ENCODE measurements at places on chromosomes 13 and 19.

DNA sequence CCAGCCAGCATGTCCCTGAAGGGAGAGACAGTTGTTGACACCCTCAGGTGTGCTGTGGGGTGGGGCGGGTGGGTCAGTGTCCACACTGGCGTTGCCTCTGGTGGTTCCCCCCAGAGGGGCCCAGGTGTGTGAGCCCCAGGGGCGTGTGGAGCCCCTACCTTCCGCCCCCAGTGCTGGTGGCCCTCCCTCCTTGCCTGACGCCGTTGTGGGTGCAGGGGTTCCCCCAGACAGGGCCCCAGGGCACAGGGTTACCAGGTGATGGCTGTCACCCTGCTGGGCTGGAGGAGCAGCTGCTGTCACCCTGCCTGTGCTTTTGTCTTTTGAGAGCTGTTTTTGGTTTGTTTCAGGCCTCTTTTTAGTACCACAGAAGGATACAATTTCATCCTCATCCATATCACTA lies 27.2 kb downstream of the ATP4B start:
- DNase-seq = no peak

DNA sequence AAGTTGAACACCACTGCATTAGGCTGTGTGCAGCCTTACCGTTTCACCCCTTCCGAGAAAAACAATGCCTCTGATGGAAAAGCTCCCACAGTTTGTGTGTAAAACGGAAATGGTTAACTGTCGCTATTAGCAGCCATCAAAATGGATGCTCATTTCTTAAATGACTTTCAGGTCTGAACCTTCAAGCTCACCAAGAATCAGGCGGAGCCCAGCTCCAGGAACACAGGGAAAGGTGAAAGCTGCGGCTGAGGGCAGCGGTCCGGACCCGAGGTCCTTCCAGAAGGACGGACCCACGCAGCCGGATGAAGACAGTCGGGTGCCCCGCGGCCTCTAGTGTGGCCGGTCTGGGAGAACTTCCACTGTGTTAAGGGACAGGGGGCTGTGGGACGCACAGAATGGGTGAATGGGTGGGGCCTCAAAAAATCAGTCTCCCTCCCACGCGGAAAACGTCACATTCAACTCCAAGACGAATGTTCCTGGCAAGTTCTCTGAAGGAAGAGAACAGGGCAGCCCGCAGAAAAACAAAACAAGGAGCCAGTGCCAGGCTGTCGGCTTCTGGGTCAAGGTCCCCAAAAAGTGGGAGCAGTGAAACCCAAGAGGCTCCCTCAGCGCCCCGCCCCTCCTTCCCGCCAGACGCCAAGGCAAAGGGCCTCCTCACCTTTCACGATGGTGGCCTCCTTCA lies 4.9 kb downstream of the IRS2 start:
- no peak for DNase-seq

GRCh38 chr13:106814463-106814862 lies 246.5 kb upstream of the ARGLU1 start:
- no peak for DNase-seq

GRCh38 chr19:33905937-33906577 lies 109.4 kb downstream of the KCTD15 start:
- DNase-seq = no peak

- peak; percentile 66 for DNase-seq
Observed at GRCh38 chr19:9796113-9796773, 22.6 kb downstream of the FBXL12 start.

DNA sequence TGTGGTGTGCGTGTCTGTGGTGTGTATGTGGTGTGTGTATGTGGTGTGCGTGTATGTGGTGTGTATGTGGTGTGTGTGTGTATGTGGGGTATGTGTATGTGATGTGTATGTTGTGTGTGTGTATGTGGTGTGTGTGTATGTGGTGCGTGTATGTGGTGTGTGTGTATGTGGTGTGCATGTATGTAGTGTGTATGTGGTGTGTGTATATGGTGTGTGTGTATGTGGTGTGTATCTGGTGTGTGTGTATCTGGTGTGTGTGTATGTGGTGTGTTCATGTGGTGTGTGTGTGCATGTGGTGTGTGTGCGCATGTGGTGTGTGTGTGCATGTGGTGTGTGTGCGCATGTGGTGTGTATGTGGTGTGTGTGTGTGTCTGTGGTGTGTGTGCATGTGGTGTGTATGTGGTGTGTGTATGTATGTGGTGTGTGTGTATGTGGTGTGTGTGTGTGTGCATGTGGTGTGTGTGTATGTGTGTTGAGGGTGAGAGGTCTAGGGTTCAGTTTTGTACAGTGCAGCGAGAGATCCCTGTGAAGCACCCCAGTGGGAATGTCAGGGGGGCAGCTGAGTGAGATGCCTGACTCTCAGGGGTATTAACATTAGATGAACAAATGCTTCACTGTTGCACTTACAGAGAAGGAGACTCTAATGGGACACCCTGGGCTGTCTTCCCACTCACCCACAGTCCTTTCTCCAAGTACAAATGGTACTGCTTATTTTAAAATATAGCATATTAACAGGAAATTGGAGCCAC lies 61.3 kb upstream of the MEDAG start:
- no peak for DNase-seq

- no peak for DNase-seq
Observed at GRCh38 chr13:33535061-33535460, 249.5 kb upstream of the STARD13 start.

DNA sequence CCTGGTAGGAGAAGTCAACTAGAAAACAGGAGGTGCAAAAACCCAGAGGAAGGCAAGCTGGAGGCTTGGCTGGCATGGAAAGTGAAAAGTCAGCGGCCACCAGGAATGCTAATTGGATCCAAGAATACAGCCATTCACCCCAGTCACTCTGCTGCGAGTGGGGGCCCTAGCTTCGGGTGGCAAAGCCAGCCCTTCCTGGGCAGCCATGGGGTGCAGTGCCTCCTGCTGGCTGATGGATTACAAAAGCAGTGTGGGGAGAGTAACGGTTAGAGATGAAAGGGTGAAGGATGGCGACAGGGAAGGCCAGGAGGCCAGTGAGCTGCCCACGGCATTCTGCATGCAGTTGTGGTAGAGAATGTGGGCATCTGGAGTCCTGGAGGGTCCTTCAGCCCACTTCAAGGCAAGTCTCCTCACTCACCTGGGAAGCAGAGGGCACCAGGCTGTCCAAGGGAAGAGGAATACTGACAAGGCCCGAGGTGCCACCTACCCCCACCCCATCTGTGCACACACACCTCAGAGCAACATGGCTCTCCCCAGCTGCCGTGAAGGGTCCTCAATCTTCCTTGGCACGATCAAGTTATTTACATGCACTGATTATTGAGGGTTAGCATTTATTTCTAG lies 20.3 kb upstream of the EPHX3 start:
- DNase-seq = no peak

- DNase-seq = no peak
Observed at GRCh38 chr13:57558051-57558467, 73.5 kb upstream of the PCDH17 start.

DNA sequence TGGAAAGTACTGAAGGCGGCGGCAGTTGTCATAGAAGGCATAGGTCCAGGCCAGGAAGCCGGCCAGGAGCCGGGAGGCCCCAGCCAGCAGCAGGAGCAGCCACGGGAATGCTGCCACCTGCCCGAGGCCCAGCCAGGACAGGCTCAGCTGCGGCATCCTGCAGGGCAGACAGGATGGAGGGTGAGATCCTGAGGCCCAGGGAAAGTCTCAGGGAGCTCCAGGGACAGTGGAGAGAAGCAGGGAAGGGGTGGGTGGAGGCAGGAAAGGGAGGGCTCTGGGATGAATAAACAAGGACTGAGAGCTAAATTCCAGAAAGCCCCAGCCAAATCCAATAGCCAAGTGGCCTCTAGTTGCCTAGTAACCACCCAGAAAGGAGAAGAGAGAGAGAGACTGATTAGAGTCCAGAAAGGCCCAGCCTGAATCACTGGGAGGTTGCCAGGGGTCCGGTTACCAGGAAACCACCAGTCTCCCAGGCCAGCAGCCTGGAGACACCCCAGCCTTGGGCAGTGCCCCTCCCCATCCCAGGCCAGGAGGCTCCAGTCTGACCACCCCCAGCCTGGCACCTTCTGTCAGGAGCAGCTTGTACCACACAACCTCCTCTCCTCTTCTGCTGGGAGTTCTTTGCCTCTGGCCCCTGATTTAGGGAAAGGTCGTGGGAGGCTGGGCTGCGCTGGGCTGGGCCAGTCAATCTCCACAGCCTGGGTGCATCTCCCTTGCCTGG lies 7.5 kb upstream of the OR10H5 start:
- no peak for DNase-seq

GRCh38 chr13:90696656-90697055 lies 650.8 kb upstream of the MIR17HG start:
- DNase-seq = no peak

DNA sequence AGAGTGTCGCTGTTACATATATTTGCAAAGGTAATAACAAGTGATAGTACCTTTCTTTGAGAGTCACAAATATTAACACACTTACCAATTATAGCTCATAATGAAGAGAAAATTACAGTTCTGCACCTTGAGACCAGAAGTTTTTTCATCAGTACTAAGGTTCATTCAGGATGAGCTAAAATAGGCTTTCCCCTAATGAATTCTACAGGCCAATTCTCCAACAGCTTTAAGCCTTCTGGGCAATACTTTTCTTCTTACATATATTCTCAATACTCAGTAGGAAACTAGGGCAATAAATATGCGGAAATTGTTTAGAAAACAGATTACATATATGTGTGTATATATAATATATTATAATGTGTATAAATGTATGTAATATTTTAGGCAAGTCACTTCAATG lies 2672.8 kb upstream of the PCDH20 start:
- DNase-seq = no peak

- DNase-seq = no peak
Observed at GRCh38 chr13:107157271-107157670, 589.3 kb upstream of the ARGLU1 start.

DNA sequence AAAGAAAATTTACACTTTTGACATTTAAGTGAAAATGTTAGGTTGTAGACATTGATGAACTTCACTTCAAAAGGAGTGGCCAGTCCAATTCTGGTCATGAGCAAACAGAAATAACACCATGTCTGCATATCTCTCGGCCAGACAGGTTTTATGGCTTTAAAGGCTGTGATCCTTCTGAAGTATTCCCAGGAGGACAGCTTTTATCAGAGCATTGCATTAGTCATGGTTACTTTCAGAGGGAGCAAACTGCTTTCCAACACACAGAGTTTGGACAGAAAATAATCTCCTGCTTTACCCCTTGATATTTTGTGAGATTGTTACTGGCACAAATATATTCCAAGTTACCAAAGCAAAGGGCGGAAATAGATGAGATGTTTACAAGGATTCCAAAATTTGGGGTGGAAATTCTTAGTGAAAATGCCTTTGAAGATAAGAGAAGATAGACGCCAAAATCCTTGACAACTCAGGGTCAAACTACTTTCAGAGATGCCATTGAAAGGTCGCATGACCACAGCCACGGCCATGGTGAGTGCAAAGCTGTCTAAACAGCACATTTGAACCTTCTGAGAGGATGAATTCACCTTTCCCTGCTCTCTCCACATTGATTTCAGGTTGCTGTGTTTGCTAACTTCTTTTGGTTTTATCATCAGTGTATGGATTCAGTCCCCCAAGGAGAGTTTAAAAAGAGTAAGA lies 584.5 kb upstream of the SGCG start:
- DNase-seq = no peak

GRCh38 chr13:40193286-40194223 lies 472.9 kb downstream of the FOXO1 start:
- no peak for DNase-seq

DNA sequence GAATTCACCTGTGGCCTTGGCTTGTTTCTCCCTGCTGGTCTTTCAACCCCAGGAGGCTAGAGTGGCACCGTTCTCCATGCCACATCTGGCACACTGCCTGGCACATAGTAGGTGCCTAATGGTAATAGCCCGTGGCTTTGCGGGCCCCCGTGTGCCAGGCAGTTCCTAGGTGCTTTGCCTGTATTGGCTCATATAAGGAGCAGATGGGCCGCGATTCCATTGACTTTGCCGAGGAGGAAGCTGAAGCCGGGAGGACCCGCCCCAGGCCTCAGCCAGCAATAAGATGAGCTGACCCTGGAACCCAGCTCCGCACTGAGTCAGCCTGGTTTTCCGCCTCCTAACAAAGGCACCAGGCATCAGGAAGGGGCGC lies 807 bp downstream of the PGLYRP1 start:
- DNase-seq = no peak

- no peak for DNase-seq
Observed at GRCh38 chr19:812049-812746, 9.6 kb downstream of the PLPPR3 start.

DNA sequence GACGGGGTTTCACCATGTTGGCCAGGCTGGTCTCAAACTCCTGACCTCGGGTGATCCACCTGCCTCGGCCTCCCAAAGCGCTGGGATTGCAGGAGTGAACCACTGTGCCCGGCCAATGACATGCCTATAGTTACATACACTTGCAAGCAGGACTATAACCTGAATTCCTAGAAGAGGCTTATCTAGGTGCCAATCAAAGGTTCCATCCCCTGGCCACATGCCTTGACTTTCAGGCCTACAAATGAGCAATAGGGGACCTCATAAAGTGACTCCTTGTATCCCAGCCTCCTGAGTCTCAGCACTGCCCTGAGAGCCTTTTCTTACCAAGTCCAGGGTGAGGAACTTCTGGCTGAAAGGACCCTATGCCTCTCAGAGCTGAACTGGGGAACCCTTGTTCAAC lies 3.9 kb upstream of the LSM4 start:
- DNase-seq = no peak

GRCh38 chr13:76937281-76937820 lies 11.0 kb upstream of the ACOD1 start:
- DNase-seq = no peak

DNA sequence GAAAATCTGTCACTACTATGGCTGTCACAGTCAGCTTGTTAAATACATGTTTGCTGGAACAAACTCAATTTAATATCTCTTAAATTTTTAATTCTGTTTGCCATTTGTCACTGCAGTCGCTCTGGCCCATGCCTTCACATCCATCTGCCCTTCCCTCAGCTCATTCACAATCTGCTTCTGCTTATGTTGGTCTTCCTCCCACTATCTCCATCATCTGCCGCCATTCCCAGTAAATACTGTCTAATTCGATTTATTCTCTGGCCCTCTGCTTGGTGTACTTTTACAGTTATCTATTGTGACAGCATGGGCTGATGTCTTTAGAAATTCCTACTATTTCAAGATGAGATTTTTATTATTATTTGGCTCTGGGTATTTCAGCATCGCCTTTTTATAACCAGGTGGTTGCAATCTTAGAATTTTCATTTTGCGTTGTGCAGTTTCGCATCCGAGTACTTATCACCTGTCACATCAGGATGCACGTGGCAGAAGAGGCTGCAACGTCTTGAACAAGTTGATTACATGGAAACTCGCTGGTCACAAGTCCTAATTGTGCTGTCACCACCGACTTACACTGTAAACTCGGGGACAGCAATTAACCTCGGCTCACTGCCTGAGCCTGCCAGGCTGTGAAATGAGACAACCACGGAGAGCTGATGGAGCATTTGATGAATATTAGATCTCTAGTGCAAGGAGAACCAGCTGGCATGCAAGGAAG lies 158.4 kb downstream of the MYO16 start:
- no peak for DNase-seq

GRCh38 chr19:42400404-42400803 lies 10.3 kb upstream of the CNFN start:
- DNase-seq = no peak

- DNase-seq = no peak
Observed at GRCh38 chr19:807627-808422, 10.6 kb downstream of the PTBP1 start.
